ENCODE measurements at places on chromosomes 1 and 21.

DNA sequence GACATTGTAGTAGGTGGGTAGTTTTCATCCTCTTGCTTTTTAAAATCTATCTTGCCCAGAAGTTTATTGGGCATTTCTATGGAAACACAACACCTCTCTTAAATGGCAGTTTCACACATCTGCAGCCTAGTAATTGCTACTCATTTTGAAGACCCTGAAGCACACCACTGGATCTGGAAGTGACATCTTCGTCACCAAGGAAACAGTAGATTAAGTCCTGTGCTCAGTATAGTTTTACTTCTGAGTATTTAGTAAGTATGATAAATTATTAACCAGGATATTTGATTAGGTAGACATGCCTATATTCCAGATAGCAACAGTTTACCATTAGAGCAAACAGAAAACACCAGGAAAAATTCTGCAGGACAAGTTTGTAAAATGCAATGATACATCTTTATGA, 48.7 kb downstream of the UCK2 start:
- DNase-seq = no peak

GRCh38 chr1:167631386-167631935, 1.4 kb downstream of the RCSD1 start:
- no peak for DNase-seq

DNA sequence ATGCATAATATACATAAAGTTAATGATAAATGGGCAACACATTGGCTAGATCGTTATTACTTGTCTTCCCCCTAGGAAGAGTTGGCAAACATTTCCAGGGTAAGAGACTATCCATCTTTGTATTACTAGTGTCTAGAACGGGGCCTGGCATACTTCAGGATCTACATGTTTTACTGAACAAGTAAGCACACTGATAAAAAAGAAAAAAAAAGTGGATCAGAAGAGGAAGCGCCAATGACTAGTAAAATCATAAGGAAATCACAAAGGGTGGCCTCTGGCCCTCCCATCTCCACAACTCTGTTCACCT, 482 bp downstream of the TM2D1 start:
- DNase-seq = no peak

DNA sequence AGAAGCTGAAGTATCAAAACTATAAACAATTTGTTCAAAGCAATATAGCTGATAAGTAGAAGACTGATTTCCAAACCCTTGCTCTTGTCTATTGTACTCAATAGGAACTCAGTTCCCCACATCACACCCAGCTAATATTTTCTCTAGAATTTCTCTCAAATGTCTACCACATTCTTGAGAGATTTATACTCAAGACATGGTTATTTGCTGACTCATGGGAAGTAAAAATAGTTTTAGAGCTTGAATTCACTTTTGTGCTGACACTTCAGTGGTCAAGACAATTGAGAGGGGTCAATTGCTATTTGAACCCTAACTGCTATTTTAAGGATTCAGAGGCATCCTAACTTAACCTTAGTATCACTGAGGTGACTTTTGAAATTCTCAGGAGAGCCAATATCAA, 99.0 kb downstream of the TNNI3K start:
- DNase-seq = no peak

DNA sequence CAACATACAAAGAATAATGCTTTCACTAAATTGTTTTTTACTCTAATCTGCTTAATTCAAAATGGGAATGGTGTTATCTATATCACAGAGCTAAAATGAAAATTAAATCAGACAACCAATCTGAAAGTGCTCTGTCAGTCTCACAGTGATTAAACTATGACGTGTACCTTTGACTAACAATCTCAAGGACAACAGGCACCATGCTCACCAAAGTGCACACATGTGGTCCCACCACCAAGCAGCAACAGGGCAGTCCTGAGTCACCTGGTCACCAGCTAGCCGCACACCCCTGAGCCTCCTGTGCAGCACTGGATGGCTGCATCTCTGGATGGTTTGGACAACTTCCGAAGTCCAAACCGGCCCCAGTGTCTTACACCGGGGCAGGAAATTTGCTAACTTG, 54.5 kb upstream of the NADK start:
- DNase-seq = no peak

- DNase-seq = no peak
These were observed 41.0 kb downstream of the POFUT2 start for GRCh38 chr21:45246386-45247320.

GRCh38 chr1:211564084-211564483, 14.9 kb downstream of the SLC30A1 start:
- no peak for DNase-seq

- DNase-seq = no peak
These were observed 1.9 kb downstream of the TRMT13 start for GRCh38 chr1:100134872-100135271.

GRCh38 chr1:157007306-157007705, 38.2 kb downstream of the ARHGEF11 start:
- DNase-seq = no peak

- DNase-seq = peak; percentile 50
These were observed 42.3 kb downstream of the STYXL2 start for GRCh38 chr1:167136191-167136614.

DNA sequence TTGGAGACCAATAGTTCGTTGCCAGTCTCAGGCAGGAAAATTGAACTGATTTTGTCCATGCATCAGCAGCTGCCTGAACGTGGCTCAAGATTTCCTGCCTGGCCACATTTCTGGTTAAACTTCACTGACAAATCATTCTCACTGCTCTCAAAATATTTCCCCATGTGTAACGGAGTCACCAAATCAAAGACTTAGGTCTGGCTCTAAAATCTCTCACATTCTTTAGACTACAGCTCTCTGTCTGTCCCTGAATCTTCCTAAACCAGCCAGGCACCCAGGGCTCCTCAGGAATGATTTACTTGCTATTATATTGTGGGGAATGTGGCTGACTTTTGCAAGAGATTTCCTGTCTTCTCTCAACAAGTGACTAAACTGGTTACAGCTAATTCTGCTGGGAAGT, 49.2 kb upstream of the GJA8 start:
- no peak for DNase-seq

DNA sequence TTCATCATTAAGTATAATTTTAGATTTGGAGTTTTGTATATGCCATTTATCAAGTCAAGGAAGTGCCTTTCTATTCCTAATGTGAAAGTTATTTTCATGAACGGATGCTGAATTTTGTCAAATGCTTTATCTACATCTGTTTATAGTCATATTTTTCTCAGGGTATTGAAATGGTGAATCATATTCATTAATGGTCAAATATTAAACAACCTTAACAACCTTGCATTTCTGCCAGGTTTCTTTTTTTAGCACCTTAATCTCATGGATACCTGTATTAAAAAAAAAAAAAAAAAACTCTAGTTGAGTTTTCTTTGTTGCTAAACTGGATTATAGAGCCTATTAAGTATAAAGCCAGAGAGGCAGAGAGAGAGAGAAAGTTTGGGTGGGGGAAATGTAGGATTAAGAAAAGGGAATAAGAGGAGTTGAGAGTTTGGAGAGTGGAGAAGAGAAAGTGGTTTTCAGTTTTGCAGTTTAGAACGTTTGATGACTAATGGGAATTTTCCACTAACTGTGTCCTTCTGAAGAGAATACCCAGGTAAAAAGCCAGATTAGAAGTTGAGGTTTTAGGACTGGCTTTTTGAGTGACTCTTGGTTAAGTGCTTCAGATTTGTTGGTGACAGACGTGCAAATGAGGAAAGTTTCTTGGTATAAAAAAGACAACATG, 305.0 kb downstream of the HLX start:
- DNase-seq = no peak

DNA sequence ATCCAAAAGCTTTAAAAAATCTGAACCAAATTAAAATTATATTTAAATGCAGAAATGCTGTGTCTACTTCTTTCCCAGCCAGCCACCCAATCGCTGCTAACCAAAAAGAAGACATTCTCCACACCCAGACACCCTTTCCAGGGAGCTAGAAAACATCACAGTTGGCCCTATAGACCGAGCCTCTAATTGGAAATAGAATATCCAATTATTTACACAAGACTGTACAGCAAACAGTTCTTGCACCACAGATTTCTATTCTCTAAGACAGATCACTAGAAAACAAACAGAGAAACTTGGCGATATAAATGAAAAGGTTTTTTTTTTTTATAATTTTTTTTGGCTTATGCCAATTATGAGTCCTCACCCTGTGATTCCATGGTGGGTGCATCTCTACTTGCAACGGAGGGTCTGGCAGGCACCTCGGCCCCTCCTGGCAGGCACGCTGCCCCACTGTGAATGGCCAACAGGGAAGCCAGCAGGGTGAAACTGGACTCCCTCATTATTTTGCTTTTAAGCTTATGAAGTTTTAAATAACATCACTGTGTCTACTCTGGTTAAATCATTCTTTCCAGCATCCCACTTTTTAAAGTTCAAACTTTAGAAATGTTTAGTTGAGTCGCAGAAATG, 29.2 kb downstream of the BCAR3 start:
- DNase-seq = no peak

GRCh38 chr1:231165371-231165770, 3.5 kb downstream of the TRIM67 start:
- no peak for DNase-seq

- DNase-seq = no peak
These were observed 531.9 kb downstream of the PTPRC start for GRCh38 chr1:199170711-199171110.

- no peak for DNase-seq
These were observed 64.1 kb downstream of the RPAP2 start for GRCh38 chr1:92362970-92363369.

- no peak for DNase-seq
These were observed 12.4 kb upstream of the RPS6KA1 start for GRCh38 chr1:26516987-26517765.

GRCh38 chr1:29555043-29555620, 318.8 kb downstream of the PTPRU start:
- no peak for DNase-seq

DNA sequence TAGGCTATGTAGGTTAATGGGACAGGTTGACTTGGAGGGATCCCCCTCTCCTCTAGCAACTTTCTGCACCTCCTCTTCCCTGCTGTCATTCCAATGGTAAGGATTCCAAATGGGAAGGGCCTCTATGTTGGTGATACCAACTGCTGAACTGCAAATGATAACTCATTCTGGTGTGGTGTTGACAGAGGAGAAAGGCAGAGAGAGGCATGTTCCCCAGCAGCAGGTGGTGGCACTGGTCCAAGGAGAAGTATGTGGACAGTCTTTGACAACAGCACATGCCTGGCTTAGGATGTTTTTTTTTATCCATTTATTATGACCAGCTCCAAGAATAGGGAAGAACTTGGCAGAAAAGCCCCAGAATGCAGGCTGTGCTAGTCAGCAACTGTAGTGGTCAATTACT, 19.6 kb upstream of the SPAG17 start:
- no peak for DNase-seq

DNA sequence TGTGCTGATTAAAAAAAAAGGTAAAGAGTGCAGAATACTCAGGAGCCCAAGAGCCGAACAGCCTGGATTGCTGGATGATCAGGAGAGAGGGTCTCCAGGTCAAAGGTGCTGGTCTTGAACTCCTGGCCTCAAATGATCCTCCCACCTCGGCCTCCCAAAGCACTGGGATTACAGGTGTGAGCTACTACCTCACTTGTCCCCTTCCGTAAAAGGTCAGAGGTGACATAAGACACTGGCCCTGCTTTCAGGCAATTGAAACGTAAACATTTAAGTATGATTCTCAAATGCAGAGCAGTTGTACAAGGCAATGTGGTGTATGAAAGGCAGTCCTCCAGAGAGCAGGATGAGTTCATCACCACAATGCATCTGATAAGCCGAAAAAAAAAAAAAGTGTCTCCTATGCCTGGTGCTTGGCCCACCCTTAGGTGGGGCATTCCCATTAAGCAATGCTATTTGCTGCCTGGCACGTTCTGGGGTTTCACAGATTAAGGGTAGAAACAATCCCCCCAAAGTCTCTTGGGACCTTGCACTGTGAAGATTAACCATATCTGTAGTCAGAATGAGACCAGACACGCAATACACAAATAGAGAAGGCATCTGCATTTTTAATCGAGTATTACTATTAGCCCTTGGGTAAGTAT, 47.7 kb downstream of the PARP1 start:
- no peak for DNase-seq

DNA sequence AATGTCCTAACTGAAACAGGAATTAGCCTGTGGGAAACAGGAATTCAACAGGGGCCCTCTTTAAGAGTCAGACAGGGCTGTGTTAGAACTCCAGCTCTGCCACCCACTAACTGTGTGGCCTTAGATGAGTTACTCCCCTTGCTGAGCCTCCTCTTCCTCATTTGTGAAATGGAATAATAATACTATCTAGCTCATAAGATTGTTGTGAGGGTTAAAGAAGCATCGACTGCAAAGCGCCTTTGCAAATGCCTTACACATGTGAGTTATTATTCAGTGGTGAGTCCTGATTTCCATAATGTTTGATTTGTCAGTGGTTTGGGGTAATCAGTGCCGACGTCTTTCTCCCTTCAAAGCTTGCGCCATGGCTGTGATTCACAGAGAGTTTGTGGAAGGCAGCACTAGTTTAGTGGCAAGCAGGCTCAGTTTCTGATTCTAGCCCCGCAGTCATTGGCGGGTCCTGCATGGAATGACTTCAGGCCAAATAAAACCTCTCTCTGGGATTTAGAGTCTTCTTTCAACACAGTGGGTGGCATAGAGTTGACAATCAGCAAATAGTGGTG, 388.5 kb downstream of the PLPP3 start:
- no peak for DNase-seq

- DNase-seq = no peak
These were observed 1.3 kb downstream of the PTPRC start for GRCh38 chr1:198640174-198640573.

DNA sequence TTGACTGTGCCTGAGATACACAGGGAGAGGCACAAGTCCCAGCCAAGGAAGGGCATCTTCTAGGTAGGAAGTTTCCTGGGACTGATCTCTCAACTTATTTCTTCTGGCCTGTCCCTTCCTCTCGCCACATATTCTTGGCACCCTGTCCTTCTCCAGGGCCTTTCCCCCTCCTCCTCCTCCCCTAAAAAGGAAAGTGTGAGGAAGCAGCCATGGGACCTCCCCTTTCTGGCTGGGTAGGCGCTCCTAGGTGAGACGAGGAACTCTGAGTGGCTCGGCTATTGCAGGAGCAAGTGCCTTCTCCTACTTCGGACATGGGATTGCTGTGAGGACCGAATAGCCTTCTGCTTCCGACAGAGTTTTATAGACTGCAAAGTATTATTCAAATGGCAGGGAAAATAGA, 15.5 kb upstream of the MTARC2 start:
- no peak for DNase-seq

DNA sequence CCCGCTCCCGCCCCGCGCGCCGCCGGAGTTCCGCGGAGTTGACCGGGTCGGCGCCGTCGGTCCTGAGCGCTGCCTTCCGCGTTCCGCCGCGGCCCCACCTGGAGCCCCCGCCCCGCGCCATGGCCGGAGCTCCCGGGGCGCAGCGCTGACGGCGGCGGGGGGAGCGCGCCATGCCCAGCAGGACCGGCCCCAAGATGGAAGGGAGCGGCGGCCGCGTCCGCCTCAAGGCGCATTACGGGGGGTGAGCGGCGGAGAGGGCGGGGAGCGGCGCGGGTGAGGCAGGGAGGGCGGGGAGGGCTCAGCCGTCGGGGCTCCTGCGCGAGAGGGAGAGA, 216 bp downstream of the PRKCZ start:
- no peak for DNase-seq
